ENCODE measurements at places on chromosomes 5 and 9. TPM values are rescaled to one million over a fixed set of nuclear protein-coding genes. Genes with fewer than 3 reads are reported as not detected.

PAEP gene
- not detected for total RNA-seq

TEK gene
- total RNA-seq, result 56.3 TPM

HOMER1 gene
- 6.9 TPM for total RNA-seq

GFI1B gene
- 1.1 TPM for total RNA-seq

UBE2B gene
- 106 TPM for total RNA-seq

PARP8 gene
- 54.6 TPM for total RNA-seq

SURF6 gene
- 15.2 TPM for total RNA-seq

PROP1 gene
- total RNA-seq, result not detected

SPINK5 gene
- total RNA-seq, result 2.1 TPM

RNF183 gene
- not detected for total RNA-seq

CTNNA1 gene
- total RNA-seq, result 361 TPM

FBXL7 gene
- 8.0 TPM for total RNA-seq

PRDM9 gene
- not detected for total RNA-seq

PCDHAC1 gene
- 3.1 TPM for total RNA-seq

PSD2 gene
- total RNA-seq, result not detected

OR13C5 gene
- not detected for total RNA-seq

LCP2 gene
- 82.9 TPM for total RNA-seq

ZNF367 gene
- total RNA-seq, result 1.1 TPM

IL7R gene
- 168 TPM for total RNA-seq

DNAH5 gene
- total RNA-seq, result 13.8 TPM

FOXD4 gene
- 0.32 TPM for total RNA-seq

SLC45A2 gene
- total RNA-seq, result not detected

GNG10 gene
- 50.0 TPM for total RNA-seq

ARID3C gene
- not detected for total RNA-seq

ZNG1E gene
- 41.3 TPM for total RNA-seq

IGIP gene
- 17.7 TPM for total RNA-seq

ACER2 gene
- total RNA-seq, result 5.9 TPM

RABGAP1 gene
- total RNA-seq, result 62.0 TPM

SOHLH1 gene
- total RNA-seq, result not detected

WDR38 gene
- total RNA-seq, result 6.6 TPM

RNF130 gene
- 139 TPM for total RNA-seq

PTGR1 gene
- total RNA-seq, result 42.7 TPM

AQP7 gene
- total RNA-seq, result 3.7 TPM

LVRN gene
- 1.3 TPM for total RNA-seq

LRRC19 gene
- total RNA-seq, result 0.27 TPM

MEIKIN gene
- not detected for total RNA-seq

F2RL1 gene
- 5.9 TPM for total RNA-seq

GABRA6 gene
- total RNA-seq, result not detected

BTNL3 gene
- total RNA-seq, result not detected

FOXD1 gene
- 0.74 TPM for total RNA-seq

TNPO1 gene
- 100 TPM for total RNA-seq

SYK gene
- 88.9 TPM for total RNA-seq

IL33 gene
- total RNA-seq, result 47.8 TPM

BARHL1 gene
- total RNA-seq, result not detected

SPRY4 gene
- total RNA-seq, result 42.7 TPM

SV2C gene
- 0.32 TPM for total RNA-seq

CER1 gene
- not detected for total RNA-seq

Data from lower lobe of right lung (tissue), 2 donors.